ENCODE measurements at places on chromosomes 11 and 22.

- DNase-seq, result no peak
Observed at GRCh38 chr11:103486604-103487003, 377.4 kb downstream of the DYNC2H1 start.

GRCh38 chr11:17958446-17958845 is 54.4 kb downstream of the SERGEF start:
- DNase-seq, result no peak

GRCh38 chr11:68206211-68206610 is 6.9 kb downstream of the KMT5B start:
- DNase-seq, result peak; percentile 44

- DNase-seq, result no peak
Observed at GRCh38 chr11:27212248-27212780, 150.7 kb downstream of the CCDC34 start.

- DNase-seq, result no peak
Observed at GRCh38 chr22:30979932-30980331, 10.9 kb downstream of the TUG1 start.

DNA sequence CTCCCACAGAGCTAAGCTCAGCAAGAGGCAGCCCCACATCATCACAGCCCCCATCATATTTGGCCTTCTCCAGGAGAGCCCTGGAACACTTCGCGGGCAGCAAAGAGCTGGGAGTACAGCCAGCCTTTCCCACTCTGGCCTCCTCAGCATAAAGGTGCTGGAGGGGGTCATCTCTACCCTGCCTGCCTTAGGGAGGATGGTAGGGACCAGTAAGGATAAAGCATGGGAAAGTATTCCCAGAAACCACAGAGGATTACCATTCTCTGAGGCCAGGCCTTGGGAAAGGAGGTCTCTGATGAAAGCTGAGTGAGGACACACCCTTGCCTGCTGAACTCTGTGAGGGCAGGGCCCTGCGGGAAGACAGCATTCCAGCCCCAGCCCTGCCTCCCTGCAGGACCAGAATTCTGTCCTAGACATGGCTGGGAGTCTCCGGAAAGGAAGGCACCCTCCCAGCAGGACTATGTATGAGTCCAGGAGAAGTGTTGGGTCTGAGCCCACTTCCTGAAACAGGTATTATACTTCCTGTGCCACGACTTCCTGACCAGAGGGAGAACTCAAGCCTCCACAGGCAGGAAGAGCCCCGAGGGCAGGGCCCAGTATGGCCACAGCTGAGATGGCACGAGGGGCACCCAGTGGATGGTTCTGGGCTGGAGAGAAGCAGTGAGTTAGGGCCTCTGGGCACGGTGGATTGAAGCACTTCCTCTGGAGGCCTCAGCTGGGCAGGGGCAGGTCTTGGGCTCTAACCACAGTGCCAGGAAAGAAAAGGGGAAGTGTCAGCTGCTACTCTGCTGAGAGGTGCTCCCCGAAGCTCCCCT is 12.9 kb upstream of the CASTOR1 start:
- no peak for DNase-seq

GRCh38 chr11:48104568-48104924 is 112.1 kb upstream of the OR4B1 start:
- no peak for DNase-seq

DNA sequence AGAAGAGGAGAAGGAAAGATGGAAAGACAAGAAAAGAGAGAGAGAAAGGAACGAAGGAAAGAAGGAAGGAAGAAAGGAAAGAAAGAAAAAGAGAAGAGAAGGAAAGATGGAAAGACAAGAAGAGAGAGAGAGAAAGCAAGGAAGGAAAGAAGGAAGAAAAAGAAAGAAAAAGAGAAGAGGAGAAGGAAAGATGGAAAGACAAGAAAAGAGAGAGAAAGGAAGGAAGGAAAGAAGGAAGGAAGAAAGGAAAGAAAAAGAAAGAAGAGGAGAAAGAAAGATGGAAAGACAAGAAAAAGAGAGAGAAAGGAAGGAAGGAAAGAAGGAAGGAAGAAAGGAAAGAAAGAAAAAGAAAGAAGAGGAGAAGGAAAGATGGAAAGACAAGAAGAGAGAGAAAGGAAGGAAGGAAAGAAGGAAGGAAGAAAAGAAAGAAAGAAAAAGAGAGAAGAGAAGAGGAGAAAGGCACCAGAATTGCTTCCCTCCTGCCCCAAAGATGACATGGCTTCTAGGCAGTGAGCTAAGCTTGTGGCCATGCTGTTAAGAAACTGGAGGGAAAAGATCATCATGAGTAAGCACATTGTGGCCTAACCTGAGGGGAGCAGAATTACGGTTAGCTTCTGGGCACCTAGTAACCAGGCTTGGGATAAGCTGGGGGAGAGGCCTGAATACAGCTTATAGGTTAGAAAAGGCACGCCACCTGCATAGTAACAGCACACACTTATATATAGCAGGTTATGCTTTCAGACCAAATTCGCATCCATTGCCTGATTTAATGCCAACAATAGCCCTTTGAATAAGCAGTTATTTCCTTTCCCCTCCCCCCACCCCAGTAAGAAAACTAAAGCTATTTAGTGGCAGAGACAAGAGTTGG is 2.3 kb upstream of the ST3GAL4 start:
- DNase-seq, result no peak

DNA sequence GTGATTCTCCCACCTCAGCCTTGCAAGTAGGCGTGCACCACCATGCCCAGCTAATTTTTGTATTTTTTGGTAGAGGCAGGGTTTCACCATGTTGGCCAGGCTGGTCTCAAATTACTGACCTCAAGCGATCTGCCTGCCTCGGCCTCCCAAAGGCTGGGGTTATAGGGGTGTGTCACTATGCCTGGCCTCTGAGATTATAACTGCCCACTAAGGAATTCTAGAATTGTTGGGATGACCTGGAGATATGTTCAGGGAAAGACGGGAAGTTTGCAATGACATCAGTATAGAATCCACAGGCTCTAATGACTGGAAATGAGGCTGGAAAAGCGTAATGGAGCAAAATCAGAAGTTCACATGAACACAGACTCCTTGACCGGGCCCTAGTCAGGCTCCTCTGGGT is 62.2 kb downstream of the CLMP start:
- no peak for DNase-seq

- DNase-seq, result no peak
Observed at GRCh38 chr11:2122222-2122906, 16.8 kb downstream of the IGF2 start.

DNA sequence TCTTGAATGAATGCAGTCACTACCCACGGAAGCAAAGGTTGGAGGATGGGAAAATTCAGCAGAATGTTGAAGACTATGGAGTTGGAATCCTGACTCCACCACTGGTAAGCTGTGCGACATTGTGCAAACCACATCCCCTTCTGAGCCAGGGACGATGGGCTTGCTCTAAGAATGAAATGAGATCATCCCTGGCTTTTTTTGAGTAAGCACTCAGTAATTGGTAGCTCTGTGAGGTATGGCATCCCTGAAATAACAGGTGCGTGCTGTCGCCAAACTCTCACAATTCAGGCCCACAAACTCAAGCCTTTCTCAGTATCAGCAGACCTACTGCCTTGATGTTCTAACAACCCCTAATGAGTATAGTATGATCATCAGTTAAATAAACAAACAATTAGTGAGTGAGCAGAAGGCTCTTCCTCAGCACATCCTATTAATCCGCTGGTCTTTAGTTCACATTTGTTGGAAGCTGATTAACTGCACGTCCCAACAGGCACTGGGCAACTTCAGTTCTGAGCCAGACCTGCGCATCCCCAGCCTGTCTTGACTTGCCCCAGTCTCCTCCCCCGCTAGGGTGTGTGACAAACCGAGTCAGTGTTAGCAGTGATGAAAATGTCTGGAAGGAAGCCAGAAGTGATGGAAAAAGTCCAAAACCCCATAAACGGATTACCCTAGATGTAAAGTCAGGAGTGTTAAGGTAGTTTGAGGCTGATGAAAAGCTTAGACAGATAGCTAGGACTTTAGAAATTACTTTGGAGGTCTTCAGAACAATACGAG is 235.5 kb downstream of the GRIK4 start:
- no peak for DNase-seq

DNA sequence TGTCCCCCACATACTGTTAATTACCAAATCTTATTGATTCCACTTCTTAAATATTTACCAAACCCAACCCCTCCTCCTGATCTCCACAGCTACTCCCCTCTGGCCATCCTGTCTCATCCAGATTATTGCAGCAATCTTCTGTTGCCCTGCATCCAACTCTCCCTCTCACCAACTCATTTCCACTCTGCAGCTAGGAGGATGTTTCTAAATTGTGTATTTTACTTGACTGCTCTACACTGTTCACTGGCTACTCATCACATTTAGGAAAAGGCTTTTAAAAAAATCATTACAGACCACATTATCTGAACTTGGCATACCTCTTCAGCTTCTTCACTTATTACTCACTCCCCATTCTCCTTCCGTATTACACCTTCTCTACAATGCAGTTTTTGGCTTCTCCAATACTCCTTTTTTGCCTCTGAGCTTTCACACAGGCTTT is 117.9 kb downstream of the ATG16L2 start:
- DNase-seq, result no peak

DNA sequence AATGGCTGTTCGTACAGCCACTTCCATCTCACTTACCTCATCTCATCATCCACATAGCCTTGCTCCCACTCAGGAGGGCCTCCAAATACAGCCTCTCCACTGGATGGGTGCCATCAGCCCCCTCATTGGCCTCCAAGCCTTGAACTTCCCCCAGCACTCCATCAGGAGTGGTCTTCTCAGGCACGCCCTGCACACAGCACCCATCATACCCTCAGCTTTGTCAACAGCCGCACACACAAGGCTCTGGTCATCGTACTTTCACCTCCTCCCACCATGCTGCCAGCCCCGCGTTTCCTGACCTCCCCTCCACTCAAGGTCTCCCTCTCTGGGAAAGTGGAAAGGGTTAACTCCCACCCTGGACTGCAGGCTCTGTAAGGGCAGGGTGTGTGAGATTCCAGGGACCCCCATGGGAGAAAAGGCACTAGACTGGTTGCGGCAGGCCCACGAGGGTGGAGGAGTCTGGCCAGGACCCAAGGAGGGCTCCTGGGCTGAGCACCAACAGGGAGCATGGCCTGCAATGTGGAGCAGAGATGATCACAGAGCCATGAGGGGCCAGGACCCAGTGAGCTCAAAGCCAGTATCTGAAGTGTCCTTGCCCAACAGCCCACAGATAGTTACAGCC is 21.0 kb upstream of the SCARF2 start:
- no peak for DNase-seq

GRCh38 chr22:28188178-28188879 is 269.3 kb upstream of the PITPNB start:
- DNase-seq, result no peak

GRCh38 chr11:121717296-121717695 is 264.5 kb upstream of the SORL1-AS1 start:
- no peak for DNase-seq

- no peak for DNase-seq
Observed at GRCh38 chr22:45001653-45002052, 8.2 kb downstream of the PHF21B start.

DNA sequence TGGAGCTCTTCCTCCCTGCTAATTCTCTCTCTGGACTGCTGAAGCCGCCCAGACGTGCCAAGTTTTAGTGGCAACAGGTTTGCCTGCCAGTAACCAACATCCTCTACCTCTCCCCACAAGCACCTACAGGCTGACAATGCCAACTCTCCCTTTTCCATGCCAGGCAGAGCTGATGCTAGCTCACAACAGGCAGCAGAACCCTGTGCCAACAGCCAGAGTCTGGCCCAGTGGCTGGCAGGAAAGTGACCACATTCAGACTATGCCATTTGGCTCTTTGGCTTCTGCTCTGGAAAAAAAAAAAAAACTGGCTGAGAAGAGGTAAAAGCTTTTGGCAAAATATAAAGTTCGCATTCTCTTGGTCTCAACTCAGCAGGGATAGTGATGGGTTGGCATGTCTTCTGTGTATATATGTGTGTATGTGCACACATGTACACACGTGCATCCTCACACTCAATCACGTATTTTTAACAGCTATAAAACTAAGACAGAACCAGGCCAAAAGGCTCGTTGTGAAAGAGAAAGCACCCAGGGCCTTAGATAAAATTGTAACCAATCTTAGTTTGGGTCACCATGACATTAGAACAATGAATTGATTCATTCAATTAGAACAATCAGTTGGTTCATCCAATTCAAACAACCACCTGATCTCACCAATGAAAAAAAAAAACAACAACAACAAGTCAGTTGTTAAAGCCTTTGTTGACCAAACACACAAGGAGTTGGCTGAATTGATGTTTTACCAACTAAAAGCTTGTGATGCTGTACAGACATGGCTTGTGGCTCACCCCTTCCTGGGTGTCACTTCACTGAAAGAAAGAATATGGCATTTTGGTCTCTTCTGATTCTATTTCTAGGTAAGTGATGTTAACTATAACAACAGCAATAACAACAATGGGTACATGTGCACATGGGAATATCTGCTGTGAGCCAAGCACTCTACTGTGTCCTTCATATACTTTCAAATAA is 48.6 kb downstream of the TRIM29 start:
- no peak for DNase-seq

Measured in memory B cell (primary cell).